ENCODE measurements at places on chromosomes 5 and 9.

- no peak for DNase-seq
Measured at GRCh38 chr5:40017135-40017534, 592.4 kb upstream of the DAB2 start.

- DNase-seq: no peak
Measured at GRCh38 chr9:134366223-134367031, 40.2 kb downstream of the RXRA start.

- no peak for DNase-seq
Measured at GRCh38 chr5:76697670-76698069, 18.3 kb upstream of the F2R start.

GRCh38 chr9:113935677-113936380 is 59.7 kb downstream of the ZNF618 start:
- no peak for DNase-seq

DNA sequence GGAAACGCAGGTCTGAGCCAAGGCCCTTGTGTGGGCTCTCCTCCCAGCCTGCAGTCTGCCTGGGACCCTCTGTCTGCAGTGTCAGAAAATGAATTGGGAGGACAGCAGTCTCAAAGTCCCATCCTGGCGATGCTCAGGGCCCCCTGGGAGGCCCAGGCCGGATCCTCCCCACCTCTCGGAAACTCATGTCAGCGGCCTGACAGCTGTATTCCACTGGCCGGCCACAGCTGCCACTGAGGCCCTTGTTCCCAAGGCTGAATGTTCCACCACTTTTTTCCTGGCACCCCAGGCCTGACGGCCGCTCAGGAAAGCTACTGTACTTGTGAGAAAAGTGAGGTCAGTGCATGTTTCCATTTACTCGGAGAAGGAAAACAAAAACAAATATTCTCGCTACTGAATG is 180.0 kb downstream of the FGF18 start:
- no peak for DNase-seq

DNA sequence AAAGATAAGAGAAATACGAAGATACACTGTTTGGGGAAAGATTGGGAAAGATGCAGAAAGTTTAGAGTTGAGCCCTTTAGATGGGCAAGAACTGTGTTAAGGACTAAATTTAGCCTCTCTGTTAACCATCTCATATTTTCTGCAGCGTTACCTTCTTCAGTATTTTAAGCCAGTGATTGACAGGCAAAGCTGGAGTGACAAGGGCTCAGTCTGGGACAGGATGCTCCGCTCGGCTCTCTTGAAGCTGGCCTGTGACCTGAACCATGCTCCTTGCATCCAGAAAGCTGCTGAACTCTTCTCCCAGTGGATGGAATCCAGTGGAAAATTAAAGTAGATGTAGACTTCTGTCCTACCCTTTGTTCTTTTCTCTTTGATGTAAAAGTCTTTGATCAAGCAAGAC is 26.4 kb upstream of the LNPEP start:
- DNase-seq: no peak

DNA sequence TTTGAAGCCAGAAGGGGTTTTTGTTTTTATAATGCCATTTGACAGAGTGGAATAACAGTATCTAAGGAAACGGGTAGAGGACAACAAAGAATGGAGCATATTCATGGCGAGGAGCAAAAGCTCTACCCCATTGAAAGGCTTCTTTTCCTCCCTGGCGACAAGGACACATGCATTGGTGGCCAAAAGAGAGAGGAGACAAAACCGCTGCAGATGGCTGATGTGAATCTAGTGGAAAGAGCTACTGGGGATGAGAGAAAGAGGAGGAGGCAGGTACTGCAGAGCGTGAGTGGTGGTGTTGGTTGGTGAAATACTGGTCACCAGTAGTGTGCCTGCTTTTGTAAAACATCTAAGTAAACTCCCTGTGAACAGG is 491 bp downstream of the APC start:
- no peak for DNase-seq

GRCh38 chr5:141960018-141960417 is 2.0 kb upstream of the PCDH12 start:
- DNase-seq: no peak

GRCh38 chr5:64165160-64165499 is 513 bp upstream of the RNF180 start:
- no peak for DNase-seq

DNA sequence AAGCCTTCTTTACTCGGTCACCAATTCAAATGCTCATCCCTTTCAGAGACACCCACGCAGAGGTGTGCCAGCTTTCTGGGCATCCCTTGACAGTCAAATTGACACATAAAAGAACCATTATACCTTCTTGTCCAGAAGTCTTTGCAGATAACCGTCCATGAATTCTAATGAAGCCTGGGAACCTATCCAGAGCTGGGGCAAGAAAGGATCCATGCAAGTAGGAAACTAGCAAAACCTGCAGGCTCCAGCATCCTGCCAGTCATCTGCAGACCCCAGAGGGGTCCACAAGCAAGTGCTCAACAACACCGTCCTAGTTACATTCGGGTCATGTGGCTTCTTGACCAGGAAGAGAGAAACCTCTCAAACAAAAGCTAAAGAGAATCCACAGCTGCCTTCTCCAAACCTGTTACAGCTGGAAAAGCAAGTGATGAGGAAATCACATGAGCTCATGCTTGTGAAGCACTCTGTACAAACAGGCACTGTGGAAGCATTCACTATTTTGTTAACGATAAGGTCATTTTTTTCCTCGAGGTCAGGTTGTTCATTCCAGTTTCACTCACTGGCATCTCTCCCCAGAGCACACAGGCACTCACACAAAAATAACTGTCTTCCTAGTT is 80.2 kb upstream of the DMRT1 start:
- DNase-seq: no peak

GRCh38 chr9:133813749-133814585 is 75.8 kb upstream of the SARDH start:
- DNase-seq: no peak

- DNase-seq: no peak
Measured at GRCh38 chr5:169139480-169140050, 161.4 kb downstream of the SLIT3 start.

DNA sequence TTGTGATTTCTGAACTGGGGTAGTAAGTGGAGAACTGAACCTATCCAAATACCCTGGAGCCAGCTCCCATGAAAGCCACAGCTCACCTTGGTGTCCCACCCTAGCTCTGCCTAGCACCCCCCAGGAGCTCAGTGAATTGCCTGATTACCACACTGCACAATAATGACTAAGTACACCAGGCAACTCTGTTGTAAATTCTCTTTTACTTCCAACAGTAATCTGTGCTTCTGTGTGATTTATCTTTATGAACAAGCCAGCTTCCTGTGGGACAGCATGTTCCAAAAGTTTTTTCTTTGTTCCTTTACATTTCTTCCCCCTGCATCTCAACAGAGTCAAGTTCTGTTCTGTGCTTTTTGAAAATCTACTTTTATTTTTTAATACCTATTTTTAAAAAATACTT is 22.1 kb upstream of the GRPEL2 start:
- no peak for DNase-seq

DNA sequence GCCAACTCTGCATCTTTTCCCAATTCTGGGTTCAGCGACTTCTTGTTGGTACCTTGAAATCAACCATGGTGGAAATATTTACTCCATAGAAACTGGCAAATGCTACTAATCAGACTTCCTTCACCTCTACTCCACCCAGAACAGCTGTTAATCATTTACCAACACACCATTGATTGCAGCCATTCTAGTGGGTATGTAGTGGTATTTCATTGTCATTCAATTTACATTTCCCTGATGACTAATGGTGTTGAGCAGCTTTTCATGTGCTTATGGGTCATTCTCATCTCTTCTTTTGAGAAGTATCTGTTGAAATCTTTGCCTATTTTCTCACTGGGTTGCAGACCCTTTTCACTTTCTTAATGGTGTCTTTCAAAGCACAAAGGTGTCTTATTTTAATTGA is 122.4 kb upstream of the MSX2 start:
- DNase-seq: no peak

GRCh38 chr5:82312373-82312856 is 34.3 kb upstream of the RPS23 start:
- peak; percentile 2 for DNase-seq

DNA sequence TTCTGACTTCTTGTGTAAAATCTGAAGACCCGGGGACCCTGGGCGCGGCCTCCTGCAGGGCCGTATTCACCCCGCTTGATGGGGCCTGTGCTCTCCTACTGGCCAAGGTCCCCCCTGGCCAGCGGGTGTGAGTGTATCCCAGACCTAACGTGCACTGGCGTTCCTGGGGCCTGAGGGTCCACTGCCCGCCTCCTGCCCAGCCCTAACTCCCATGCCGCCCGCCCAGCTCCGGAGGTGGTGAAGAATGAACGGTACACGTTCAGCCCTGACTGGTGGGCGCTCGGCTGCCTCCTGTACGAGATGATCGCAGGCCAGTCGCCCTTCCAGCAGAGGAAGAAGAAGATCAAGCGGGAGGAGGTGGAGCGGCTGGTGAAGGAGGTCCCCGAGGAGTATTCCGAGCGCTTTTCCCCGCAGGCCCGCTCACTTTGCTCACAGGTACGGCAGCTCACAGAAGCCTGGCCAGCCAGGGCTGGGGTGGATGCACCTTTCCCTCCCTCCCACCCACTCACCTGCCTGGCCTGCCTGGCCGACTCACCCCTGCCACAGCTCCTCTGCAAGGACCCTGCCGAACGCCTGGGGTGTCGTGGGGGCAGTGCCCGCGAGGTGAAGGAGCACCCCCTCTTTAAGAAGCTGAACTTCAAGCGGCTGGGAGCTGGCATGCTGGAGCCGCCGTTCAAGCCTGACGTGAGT is 9.5 kb downstream of the GRK6 start:
- no peak for DNase-seq

DNA sequence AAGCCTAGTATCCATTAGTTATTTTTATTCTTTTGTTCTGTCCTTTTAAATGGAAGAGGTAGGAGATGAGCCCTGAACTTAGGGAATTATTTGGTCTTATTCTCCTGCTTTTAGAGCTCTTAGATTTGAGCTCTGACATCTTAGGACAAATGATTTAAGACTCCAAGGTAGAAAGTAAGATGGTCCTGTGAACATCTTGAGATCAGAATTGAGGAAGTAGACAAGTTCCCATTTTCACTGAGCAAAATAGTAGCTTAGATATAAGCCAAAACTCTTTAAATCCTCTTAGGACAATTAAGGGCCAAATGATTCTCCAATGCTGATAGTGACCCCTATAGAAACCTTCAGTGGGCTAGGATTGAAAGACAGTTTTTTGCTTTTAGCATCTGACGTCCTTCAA is 53.0 kb upstream of the RUSC2 start:
- DNase-seq: no peak

DNA sequence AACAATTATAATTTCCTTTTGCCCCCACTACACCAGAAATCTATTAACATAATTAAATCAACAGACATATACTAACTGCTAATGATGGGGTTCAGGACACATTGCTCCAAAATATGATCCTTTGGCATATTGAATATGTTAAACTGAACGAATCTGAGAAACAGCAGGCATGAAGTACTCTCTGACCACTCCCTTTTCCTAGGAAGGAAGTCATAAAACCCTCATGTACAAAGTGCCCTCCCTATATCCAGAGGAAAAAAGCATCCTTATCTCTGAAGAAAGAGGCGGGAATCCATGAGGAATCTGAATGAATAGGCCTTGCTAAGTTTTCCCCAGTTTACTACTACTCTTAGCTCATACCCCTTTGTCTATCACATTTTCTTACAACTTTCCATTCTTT is 67.9 kb downstream of the ADAMTS6 start:
- no peak for DNase-seq
